ENCODE measurements at places on chromosomes 6 and 20. TPM values are rescaled to one million over a fixed set of nuclear protein-coding genes. Genes with fewer than 3 reads are reported as not detected.

GRCh38 chr6:34469499-34469898 lies 3.6 kb downstream of the PACSIN1 start:
- no peak overlapping the region for H3K27ac ChIP-seq
- H3K4me1 ChIP-seq = no peaks in the 10 kb centered on the region
- H3K27me3 ChIP-seq = peaks cover 9% of the 10 kb centered on the region

DNA sequence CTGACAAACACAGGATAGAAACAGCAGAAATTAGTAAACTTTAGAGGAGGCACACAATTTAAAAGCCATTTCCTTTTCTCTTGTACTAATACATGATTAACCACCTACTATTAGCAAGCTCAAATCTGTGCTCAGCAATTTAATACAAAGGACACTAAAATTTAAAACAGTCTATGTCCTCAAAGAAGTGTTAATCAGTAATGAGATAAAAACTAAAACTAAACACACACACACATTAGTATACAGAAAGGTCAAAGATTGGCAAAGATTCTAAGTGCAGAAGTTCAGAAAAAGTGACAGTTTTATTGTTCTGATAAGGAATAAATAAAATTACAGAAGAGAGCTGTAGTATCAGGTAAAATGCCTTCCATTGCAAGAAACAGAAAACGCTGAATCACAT lies 73.9 kb upstream of the RUNX2 start:
- H3K4me3 ChIP-seq = no peak overlapping the region
- H3K4me1 ChIP-seq = peaks cover 8% of the 10 kb centered on the region
- no peak for DNase-seq
- H3K36me3 ChIP-seq = no peaks in the 10 kb centered on the region
- no peaks in the 10 kb centered on the region for H3K27me3 ChIP-seq

WFDC12 gene
- total RNA-seq = not detected

ESR1 gene
- total RNA-seq = 1.1 TPM

GRCh38 chr6:72040111-72040510 lies 153.8 kb downstream of the RIMS1 start:
- no peak for DNase-seq
- H3K27ac ChIP-seq = no peak overlapping the region
- H3K4me1 ChIP-seq = no peaks in the 10 kb centered on the region
- H3K4me3 ChIP-seq = no peak overlapping the region
- H3K36me3 ChIP-seq = no peaks in the 10 kb centered on the region
